ENCODE measurements at places on chromosomes 4 and X. TPM values are rescaled to one million over a fixed set of nuclear protein-coding genes. Genes with fewer than 3 reads are reported as not detected.

GAGE12J gene
- polyA plus RNA-seq: not detected

SGMS2 gene
- 14.9 TPM for polyA plus RNA-seq

BGN gene
- 191 TPM for polyA plus RNA-seq

GRCh38 chr4:8579526-8580320, 469 bp upstream of the GPR78 start:
- no peak for DNase-seq

GRCh38 chrX:113260474-113260873, 419.8 kb upstream of the AMOT start:
- DNase-seq: no peak

DNA sequence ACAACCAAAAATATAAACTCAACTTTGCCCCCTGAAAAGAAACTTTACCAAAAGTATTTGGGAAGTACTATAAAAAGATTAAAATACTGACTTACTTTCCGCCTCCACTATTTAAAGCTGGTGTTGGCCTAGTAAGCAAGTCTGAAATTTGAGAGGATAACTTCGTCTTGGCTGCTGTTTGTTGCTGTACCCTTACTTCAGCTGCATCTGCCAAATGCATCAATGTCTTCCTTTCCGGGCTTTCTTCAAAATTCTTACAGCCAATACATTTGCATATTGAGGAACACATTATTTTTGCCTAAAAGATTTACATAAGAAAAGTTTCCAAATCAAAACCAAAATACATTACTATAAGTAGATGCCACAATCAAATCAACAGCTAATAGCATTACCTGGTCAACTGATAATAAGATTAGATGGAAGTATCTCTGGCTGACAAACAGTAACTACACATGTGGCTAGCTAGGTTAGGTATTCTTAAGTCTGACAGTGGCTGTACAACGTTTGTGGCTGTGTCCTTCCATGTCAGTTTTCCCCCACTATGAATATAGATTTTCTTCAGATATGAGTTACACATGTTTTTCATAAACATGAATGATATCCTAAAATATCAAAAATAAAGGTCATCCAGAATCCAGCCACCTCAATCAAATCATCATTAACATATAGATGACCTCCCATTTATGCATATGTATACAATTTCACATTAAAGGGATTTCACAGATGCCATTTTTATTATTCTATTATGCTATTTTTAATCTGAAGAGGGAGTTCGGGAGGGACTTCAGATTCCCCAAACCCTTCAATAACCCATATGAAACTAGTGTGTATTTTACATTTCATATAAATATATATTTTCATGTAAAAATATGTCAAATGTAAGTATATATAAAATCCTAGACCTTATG, 30.6 kb downstream of the THAP9 start:
- no peak for DNase-seq

DNA sequence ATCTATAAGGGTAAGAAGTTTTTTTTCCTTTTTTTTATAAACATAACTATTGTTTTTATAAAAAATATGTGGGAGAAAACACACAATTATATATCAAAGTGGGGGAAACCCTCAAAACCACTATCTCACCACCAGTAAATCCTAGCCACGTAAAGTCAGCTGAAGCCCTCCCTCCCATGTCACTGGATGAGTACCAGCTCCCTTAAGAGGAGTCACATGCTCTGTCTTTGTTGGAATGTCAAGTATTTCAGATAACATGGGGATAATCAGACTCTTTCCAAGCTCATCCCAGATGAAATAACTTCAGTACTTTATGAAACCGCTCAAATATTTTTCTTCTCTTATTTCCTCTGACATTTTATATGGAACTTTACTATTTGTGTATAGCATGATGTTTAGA, 2.4 kb downstream of the MYOZ2 start:
- no peak for DNase-seq

DNA sequence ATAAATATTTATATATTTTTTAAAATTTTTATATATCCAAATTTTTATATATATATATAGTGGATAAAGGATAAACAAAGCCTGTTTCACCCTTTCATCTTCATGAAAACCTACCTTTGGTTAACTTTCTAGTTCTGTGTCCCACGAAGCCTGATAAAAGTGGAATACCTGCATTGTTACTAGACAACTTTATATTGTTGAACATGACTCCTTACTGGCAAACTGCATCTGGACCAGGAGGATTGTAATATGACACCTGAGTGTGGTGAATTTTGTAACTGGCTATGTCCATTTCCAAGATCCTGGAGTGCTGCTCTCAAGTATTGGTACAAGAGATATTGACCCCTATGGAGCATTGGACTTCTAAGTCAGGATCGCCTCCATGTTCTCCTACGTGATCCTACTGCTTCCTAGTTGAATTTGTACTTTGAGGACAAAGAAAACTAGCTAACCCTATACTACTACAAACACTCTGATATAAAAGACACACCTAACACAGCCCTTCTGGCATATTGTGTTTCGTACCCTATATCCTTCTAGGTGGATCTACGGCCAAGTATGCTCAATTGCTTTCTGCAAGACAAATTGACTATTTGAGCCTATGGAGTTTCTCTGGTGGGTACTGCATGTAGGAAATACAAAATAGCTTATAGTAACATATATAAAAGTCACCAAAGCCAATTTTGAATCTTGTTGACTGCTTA, 61.3 kb upstream of the PRRG1 start:
- DNase-seq: no peak

DNA sequence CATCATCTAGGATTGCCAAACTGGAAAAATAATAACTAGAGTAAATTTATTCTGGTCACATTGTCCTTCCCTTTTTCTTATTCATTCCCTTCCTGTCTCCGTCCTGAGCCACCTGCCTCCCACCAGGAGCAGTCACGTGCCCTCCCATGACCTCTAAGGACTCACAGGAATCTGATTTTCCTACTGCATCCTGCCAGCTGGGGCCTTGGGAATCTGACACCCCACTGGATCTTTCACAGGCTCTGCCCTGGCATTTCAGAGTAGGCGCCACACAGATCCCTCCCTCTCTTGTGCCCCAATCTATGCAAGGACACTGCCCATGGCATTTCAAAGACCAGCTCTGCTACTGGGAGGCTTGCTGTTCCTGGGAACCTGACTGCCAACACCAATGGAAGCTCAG, 520.5 kb downstream of the PPARGC1A start:
- no peak for DNase-seq

GRCh38 chr4:70062000-70062399, 11.8 kb downstream of the HTN1 start:
- DNase-seq: no peak

DNA sequence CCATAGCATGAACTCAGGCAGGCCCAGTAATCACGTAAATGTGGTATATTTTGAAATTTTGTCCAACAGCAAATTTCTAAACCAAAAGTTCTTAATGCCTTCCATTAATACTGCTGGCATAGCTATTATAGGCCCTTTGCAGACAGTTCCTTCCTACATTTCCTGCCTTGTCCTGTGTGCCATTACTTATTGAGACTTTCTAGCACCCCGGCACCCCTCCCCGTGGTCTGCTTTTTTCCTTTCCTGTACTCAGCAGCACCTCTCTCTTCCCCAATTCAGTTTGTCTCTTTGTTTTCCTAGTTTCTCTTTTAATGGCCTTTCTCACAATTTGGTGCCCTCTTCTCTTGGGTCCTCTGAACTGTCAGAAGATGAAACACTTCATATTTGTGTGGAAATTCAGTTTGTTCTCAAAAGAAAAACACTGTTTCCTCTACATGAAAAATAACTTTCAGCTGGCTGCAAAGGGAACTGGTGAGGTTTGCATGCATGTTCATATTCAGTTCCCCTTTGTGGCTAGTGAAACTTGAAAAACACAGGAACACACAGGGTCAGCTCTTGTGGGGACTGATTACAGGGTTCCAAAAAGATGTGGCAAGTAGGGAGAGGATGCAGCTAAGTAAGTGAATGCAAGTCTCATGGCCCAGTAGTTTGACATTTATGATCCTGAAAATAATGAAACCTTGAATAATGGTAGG, 17.1 kb downstream of the GPR34 start:
- DNase-seq: no peak
